ENCODE measurements at places on chromosomes 7 and 10.
A peak's percentile ranks its signal among the peaks of the same experiment; 100 is the strongest.

GRCh38 chr7:69036301-69036700 lies 562.0 kb upstream of the AUTS2 start:
- no peak for DNase-seq

GRCh38 chr10:687583-688311 lies 1.7 kb downstream of the DIP2C start:
- no peak for DNase-seq

GRCh38 chr7:87413951-87414793 lies 61.3 kb downstream of the ABCB4 start:
- DNase-seq, result no peak

GRCh38 chr10:110174201-110174600 lies 33.2 kb upstream of the MXI1 start:
- peak; percentile 22 for DNase-seq

DNA sequence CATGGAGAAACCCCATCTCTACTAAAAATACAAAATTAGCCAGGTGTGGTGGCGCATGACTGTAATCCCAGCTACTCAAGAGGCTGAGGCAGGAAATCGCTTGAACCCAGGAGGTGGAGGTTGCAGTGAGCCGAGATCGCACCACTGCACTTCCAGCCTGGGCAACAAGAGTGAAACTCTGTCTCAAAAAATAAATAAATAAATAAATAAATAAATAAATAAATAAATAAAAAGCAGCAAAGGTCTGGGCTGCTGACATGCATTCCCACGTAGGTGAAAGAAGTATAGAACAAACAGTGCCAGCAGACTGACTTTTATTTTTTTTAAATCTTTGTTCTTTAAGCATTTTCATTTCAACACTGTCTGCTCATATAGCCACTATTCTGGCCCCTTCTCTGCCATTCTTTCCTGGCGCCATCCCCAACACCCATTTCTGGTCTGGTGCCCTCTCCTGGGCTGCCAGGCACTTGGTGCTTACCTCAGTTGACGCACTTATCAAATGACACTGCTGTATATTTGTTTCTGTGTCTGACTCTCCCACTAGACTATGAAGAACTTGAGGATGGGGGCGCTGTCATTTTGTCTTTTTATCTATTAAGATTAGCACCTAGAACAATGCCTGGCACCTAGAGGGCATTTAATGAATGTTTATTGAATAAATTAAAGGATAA lies 15.6 kb downstream of the FAM107B start:
- DNase-seq, result no peak

GRCh38 chr7:131071786-131072504 lies 255.7 kb upstream of the MKLN1 start:
- DNase-seq, result no peak

Measured in NCI-H774 (cell line).